ENCODE measurements at places on chromosomes 16 and 17.

DNA sequence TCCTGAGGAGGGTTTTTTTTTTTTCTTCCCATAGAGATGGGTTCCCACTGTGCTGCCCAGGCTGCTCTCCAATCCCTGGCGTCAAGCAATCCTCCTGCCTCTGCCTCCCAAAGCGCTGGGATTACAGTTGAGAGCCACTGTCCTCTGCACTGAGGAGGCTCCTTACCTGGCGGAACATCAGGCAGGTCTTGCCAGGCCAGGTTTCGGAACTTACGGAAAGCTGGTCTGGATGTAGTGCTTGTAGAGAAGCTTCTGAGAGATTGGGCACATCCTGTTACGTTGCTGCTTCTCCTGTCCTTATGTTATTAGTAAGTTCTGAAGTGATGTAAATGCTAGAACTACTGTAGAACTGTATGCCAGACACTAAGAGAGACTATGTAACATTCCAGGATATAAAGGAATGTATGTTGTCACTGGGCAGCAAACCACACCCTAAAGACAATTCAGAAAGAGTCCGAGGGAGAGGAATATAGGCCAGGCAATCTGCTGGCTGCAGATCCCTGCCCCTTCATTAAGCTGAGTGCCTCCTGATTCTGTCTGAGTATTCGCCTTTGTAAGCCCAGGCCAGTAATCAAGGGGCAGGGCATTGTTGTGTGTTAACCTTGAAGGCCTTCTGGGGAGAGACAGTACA, 21.1 kb downstream of the ETV4 start:
- no peak for DNase-seq

GRCh38 chr16:65876056-65876408, 490.5 kb upstream of the CDH5 start:
- DNase-seq = no peak

- DNase-seq = no peak
Measured at GRCh38 chr17:32495359-32496231, 8.8 kb downstream of the CDK5R1 start.

DNA sequence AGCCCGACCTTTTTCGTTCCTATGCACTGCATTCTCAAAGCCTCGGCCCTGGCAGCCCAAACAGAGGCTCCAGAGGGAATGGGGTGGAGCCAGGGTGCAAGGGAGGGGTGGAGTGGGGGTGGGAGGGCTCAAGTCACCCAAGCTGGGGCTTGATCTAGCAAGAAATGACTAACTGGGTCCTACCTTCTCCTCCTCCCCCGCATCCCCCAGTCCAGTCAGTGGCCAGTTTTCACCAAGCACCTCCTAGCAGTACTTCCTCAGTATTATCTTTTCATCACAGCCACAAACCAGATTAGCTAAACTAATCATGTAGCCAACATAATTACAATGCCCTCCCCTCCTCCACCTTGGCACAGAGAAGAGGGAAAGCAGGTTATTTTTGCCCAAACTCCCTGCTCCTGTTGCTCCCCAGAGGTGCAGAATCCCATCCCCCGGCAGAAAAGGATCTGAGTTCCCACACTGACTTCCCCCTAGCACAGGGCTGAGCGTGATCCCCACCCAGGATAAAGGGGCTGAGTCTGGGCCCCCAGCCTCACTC, 2.2 kb downstream of the JUP start:
- no peak for DNase-seq

GRCh38 chr17:83203073-83203471, 123.7 kb downstream of the METRNL start:
- DNase-seq = no peak

GRCh38 chr16:71669926-71670536, 44.0 kb downstream of the MARVELD3 start:
- no peak for DNase-seq

- no peak for DNase-seq
Measured at GRCh38 chr17:19023209-19023999, 18.8 kb upstream of the FAM83G start.

DNA sequence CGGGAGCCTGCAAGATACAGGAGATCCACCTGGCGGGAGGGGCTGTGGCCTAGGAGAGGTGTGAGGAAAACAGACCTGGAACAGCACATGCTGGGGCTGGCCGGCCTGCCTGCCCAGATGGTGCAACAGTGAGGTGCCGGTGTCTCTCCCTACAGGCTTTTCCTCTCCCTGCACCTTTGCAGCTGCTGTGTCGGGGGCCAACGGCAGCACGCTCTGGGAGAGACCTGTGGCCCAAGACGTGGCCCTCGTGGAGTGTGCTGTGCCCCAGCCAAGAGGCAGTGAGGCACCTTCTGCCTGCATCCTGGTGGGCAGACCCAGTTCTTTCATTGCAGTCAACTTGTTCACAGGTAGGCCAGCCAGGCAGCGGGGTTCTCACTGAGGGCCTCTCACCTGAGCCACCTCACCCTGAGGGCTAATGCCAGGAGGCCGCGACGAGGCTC, 15.9 kb downstream of the RGS11 start:
- no peak for DNase-seq

- DNase-seq = no peak
Measured at GRCh38 chr16:14007450-14007849, 63.7 kb upstream of the MRTFB start.

GRCh38 chr17:18877104-18877645, 19.2 kb downstream of the PRPSAP2 start:
- DNase-seq = no peak

DNA sequence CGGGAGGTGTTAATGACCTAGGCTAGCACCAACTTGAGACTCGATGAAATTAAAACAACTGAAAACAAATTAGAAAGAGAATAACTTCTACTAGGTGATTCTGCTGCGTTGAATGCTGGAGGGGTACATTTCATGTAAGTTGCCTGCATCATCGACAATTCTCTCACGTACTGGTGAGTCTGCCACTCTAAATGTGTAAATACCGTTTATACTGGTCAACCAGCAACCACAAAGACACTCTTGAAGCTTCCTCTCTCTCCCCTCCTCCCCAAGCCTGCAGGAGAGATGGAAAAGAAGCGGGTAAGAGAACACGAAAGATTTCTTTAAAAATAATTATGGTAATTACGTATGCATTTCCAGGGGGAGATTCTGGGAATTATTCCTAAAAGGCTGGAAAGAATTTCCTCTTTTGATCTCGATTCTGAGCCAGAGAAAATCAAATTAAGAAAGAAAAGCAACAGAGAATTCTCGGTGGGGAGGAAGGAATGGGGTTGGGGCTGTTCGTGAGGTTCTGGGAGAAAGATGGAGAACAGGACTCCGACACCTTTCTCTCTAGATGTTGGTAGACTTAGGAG, 68.6 kb upstream of the MRTFB start:
- DNase-seq = no peak
